Lung (tissue), 17 donors: ENCODE measurements at places on chromosomes 11 and 22. TPM values are rescaled to one million over a fixed set of nuclear protein-coding genes. Genes with fewer than 3 reads are reported as not detected.

Gene OR8B2
- total RNA-seq, result not detected

Gene XPNPEP3
- total RNA-seq, result 24.1 TPM

Gene GGTLC2
- not detected for total RNA-seq

DNA sequence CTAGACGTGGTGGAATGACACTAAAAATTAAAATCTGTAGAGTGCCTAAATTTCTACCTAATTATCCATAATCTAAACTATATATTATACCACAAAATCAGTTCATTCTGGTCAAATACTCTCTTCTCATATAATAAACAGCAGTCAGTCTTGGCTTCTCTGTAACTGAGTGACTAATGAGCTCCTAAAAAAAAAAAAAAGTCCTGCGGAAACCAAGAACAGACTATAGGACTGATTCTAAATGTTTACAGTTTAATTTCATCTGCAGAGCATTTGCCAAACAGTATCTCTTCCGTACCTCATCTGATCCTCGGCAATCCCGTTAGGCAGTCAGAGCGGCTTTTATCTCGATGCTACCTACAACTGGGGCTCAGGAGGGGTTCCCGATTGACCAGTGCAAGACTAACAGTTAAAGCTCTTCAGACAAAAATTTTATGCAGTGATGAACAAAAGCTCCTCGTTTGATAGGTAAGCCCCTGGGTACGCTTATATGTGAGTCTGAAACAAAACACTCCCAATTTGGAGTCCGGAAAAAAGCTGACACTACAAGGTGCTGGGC is 686 bp downstream of the KIF18A start:
- no peak for DNase-seq

Gene FJX1
- total RNA-seq, result 4.0 TPM

DNA sequence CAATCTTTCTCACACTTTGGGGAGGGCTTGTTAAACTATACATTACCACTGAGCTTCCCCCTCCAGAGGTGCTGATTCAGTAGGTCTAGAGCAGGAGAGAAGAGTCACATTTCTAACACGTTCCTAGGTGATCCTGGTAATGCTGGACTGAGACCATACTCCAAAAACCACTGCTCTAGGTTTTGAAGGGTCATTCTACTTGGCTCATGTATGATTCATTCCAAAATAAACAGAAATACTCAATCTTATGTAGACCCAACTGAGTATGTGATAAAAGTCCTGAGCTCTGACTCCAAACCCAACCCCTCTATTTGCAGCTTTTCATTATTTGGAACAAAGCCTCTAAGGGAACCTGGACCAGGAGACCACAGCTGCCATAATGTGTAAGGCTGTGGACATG is 782.9 kb upstream of the CCDC90B start:
- DNase-seq, result no peak

DNA sequence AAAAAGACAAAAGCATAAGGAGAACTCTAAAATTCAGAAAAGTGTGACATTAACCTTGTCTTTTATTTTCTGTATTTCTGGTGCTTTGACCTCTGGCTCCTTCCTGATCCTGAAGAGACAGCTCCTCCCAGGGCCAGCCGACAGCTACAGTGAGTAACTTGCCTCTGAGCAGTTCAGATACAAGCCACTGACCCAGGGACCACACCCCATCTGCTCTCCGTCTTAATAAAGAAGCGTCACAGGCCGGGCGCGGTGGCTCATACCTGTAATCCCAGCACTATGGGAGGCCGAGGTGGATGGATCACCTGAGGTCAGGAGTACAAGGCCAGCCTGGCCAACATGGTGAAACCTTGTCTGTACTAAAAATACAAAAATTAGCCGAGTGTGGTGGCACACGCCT is 6.5 kb downstream of the MLC1 start:
- DNase-seq, result no peak

GRCh38 chr11:99585606-99586005 is 564.9 kb downstream of the CNTN5 start:
- DNase-seq, result no peak

GRCh38 chr11:73343076-73343873 is 32.9 kb upstream of the RELT start:
- no peak for DNase-seq

Gene SCGB1D2
- total RNA-seq, result not detected

GRCh38 chr11:64499261-64500004 is 91.6 kb upstream of the SLC22A12 start:
- DNase-seq, result no peak

DNA sequence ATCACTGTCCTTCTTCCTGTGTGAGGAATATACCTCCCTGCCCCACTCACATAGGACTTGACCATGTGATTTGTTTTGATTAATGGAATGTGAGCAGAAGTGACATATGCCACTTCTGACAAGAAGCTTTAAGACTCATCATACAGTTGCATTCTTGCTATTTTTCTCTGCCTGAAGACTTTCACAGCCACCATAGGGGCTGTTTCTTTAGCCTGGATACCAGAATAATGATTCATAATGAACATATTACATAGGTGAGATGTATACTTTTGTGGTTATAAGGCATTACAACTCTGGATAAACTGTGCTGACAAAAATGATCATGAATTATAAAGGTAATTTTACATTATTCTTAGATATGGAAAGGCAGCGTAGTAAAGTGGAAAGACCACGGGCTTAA is 798.0 kb downstream of the DLG2 start:
- DNase-seq, result no peak

- DNase-seq, result peak; percentile 63
These were observed 87.8 kb upstream of the CRYBB3 start for GRCh38 chr22:25111579-25112517.

Gene HTR3B
- total RNA-seq, result not detected

GRCh38 chr11:33172996-33173395 is 11.7 kb upstream of the CSTF3 start:
- no peak for DNase-seq

Gene LINC01488
- not detected for total RNA-seq

Gene ZBED5
- total RNA-seq, result 57.9 TPM

- no peak for DNase-seq
These were observed 46.0 kb downstream of the DENND5A start for GRCh38 chr11:9219115-9219514.

Gene PLEKHA7
- total RNA-seq, result 31.8 TPM

Gene SAA1
- 44.4 TPM for total RNA-seq
